Hypothalamus (tissue), 51 donors: ENCODE measurements at places on chromosomes 3 and 15.
A peak's percentile ranks its signal among the peaks of the same experiment; 100 is the strongest.

GRCh38 chr15:61649046-61649445 lies 411.2 kb downstream of the VPS13C start:
- DNase-seq, result no peak

DNA sequence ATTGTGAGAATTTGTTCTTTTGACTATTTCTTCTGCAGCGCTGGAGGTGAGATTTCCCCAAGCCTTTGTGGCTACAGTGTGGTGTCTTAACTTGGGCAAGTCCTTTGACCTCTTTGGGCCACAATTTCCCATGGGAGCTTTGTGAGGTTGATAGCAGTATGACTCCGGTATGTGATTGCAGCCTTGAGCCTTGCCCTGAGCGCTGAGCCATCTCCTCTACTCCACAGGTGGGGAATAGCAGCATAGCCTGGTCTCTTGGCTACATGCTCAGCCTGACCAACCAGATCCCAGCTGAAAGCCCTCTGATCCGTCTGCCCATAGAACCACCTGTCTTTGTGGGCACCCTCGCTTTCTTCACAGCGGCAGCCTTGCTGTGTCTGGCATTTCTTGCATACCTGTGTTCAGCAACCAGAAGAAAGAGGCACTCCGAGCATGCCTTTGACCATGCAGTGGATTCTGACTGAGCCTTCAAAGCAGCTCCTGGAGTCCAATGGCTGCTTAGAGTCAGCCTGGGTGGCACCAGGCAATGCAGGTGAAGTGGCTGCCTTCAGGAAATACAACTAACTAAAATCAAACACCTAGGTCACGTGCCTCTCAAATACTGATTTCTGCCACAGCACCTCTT lies 30.0 kb upstream of the RPL14 start:
- DNase-seq, result no peak

DNA sequence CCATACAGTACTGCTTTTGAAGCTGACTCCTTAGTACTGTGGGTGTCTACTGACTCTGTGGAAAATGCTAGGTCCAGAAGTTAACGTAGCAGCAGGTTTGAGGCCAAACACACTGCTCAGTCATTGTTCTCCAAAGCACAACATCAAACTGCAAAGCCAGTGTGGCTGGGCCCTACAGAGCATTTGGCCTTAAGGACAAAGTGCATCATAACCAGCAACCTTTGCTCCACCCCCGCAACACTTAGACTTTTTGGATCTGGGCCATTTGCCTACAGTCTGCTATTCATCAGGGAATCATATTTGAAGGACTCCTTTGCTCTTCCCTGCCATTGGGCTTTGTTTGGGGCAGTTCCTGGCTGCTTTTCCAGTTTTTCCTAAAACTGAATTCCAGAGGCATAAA lies 43.1 kb upstream of the ARL6 start:
- no peak for DNase-seq

GRCh38 chr15:65841121-65841930 lies 28.0 kb upstream of the RAB11A start:
- DNase-seq, result no peak

GRCh38 chr3:30587904-30588303 lies 18.5 kb upstream of the TGFBR2 start:
- no peak for DNase-seq

- no peak for DNase-seq
Observed at GRCh38 chr3:173932624-173933023, 535.1 kb downstream of the NLGN1 start.

- no peak for DNase-seq
Observed at GRCh38 chr15:42919308-42919707, 1.3 kb downstream of the TTBK2 start.

DNA sequence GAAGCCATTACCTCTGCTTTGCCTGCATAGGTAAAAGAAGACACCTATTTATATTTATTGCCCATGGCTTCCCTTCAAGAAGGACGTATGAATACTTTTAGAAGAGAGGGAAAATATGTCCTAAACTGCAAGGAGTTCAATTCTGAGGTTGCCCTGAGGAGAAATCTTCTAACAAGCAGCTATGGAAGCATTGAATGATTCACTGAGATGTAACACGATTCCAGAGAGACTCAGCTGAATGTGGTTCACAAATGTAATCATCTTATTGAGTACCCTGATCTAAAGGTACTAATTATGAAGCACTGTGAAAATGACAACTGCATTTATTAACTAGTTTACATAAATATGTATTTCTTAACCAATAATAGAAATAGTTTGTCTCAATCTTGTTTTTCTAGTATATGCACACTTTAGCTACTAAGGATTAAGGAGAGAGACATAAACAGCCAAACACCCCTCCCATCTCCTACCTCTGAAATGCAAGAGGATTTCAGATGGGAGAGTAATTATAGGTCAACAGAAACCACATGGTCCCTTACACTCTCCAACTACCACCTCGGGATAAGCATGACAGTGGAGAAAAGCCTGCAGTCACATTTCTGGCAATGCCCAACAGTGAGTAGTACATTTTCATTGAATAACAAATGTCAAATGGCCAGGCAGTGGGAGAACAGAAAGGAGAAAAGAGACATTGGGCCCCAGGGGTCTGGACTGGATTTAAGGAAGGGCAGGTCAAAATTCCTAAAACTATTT lies 506.2 kb upstream of the IL12A start:
- no peak for DNase-seq

GRCh38 chr3:73383470-73384049 lies 241.2 kb downstream of the PDZRN3 start:
- no peak for DNase-seq

DNA sequence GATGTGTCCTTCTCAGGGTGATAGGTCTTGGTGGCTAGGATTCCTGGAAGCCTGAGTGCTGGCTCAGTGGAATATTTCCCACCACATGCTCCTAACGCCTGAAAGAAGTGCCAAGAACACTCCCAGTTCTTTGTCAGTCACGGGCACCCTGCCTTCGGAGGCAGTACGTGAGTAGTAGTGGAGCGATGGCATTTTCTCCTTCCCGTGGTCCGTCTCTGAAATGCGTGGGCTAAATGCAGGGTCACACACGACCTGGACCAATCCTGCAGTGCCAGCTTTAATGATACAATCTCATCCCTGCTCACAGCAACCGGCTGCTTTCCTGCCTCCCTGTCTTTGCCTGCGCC lies 14.5 kb downstream of the H1-8 start:
- DNase-seq, result no peak

GRCh38 chr3:128378631-128379347 lies 87.9 kb downstream of the DNAJB8 start:
- DNase-seq, result no peak

- no peak for DNase-seq
Observed at GRCh38 chr3:106209482-106209881, 340.7 kb upstream of the CBLB start.

GRCh38 chr3:60277361-60277800 lies 973.9 kb downstream of the FHIT start:
- DNase-seq, result peak; percentile 3

DNA sequence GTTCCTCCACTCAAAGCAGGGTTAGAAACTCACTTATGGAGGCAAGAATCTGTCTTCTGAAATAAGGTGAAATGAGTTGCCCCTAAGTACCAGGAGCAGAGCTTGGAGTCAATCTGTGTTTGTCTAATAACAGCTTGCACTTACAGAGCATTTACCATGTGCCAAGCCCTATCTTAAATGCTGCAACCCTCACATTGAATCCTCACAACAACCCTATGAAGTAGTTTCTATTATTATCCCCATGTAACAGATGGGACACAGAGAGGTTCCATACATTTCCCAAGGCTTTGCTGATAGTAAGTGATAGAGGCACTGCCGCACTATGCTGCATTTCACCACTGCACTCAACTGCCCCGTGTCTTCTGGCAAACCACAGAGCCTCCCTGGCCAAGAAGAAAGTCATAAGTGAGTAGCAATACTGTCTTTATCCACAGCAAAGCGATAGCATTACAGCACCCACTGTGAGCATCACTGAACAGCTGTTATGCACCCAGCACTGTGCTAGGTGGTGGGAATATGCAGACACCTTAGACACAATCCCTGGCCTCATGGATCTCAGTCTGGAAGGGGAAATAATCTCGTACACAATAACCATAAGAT lies 141.5 kb downstream of the SSR3 start:
- no peak for DNase-seq

DNA sequence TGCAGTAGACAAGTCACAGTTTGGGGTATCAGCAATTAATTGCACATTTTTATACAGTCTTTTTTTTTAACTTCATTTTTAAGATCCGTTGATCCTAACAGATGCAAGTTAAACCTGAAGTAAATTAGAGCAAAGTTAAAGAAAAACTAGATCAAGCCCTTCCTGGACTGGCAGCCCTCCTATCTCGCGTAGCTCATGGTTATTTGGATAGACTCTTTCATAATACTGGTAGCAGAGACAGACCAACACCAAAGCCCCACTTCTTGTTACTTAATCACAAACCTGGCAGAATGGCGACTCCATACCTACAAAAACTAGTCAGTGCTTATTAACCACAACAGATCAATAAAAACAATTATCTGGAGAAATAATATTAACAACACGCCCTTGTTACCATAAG lies 26.8 kb downstream of the SOX2 start:
- DNase-seq, result no peak

- no peak for DNase-seq
Observed at GRCh38 chr15:70875001-70875782, 17.0 kb downstream of the THAP10 start.

GRCh38 chr15:33296856-33297255 lies 13.9 kb upstream of the RYR3 start:
- DNase-seq, result no peak

DNA sequence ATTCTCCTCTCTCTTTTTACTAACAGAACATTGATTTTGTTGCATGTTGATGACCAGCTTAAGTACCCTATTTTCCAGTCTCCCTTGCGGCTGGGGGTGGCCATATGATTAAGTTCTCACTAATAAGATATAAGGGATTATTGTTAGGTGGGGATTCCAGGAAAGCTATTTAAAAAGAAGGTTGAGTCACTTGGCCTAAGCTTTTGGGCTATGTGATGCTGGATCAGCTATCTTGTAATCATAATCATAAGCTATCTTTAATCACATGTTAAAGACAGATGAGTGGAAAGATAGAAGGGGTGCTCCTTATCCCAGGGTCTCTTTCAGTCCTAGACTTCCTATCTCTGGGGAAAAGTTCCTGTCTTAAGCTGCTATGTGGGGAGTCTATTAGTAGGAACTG lies 59.9 kb downstream of the CGNL1 start:
- no peak for DNase-seq

- DNase-seq, result no peak
Observed at GRCh38 chr15:77823736-77824135, 191.0 kb upstream of the LINGO1 start.

GRCh38 chr15:85171736-85172135 lies 190.1 kb downstream of the PDE8A start:
- DNase-seq, result no peak

DNA sequence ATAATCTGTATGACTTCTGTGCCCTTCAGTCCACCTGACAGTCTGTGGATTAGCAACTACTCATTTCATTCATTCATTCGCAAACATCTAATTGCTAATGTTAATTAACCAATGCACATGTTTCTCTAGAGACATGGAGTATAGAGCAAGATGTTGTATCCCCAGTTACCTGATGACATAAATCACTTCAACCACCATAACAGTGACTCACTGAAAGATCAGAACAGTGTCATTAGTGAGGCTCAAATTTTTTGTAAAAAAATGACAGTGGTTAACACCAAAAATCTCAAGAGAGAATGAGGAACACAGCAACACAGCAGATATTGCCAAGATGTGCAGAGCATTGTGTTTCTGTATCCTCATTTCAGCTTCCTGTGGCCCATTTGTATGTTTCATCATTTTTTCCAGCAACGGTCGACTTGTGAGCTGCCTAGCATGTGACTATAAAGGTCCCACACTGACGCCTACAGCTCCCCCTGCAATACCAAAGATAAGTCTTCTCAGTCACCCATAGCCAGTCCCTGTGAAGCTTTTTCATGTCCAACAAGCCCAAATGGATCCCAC lies 3.7 kb upstream of the PLD1 start:
- DNase-seq, result no peak

DNA sequence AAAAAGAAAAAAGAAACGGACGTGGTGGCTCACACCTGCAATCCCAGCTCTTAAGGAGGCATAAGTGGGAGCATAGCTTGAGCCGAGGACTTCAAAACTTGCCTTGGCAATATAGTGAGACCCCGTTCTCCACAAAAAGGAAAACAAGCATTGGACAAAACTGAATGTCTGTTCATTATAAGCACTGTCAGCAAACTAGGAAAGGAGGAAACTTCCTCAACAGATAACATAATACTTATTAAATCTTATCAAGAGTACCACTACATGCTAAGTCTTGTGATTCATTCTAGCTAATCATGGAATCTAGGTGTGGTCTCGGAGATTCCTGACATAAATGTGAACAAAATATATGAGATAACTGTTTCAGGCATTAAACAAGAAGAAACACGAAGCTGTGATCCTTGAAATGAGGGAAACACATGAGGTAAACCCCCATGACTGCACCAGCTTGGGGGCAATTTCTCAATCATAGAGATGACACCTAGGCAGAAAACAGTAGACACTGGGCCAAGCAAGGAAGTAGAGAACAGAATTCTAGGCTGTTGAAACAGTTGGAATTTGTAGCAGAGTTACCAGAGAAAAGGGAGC lies 33.3 kb downstream of the TRPM7 start:
- no peak for DNase-seq

DNA sequence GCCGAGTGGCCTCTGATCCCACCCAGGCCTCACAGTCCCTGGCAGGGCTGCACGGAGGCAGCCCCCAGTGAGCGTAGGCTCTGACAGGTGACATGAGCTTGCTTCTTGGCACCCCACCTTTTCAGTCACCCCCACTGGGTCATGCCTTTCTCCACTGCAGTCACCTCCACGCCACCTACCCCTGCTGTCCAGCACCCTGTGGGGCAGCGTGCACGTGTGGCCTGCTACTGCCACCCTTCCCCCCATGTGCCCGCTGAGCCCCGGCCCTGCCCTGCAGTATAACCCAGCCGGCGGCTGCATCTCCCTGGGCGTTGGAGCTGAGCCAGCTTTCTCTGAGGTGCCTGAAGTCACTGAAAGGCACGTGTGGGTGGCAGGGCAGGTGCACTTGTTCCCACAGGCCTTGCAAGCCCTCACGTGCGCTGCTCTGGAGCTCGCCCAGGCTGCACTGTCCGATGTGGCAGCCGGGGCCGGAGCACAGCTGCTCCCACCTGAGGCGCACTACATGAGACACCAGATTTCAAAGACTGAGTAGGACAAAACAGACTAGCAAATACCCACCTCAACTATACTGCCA lies 65.6 kb downstream of the NIPA2 start:
- no peak for DNase-seq

GRCh38 chr3:144390786-144391185 lies 419.2 kb downstream of the DIPK2A start:
- DNase-seq, result no peak

DNA sequence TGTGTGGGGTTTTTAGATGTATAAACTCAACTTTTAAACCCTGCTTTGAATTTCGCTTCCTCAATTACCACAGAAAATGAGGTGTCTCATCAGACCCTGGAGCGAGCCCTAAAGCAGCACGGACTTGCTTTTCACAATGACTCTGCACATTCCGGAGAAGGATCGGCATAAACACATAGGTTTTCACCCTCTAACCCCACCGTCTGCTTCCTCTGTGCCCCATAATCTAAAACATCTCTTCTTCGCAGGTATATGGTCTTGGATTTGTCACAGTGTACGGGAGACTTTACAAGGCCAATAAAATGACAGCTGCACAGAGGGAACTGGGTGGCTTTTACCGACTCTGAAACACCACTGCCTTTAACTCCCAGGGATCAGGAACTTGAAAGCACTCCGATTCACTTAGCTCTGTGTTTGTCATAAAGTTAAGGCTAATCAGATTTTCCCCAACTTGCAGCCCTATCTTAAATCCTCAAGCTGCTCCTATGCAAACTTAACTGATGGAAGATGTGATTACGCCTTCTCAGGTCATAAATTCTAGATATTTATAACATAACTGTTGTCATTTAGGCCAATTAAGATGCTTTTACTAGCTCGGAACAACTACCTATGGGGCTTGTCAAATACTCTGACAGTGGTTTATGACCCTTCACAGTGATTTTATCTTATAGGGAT lies 133.4 kb upstream of the WNT5A start:
- no peak for DNase-seq
